GF-D8 (cell line): ENCODE measurements at places on chromosomes 5 and 9.
A peak's percentile ranks its signal among the peaks of the same experiment; 100 is the strongest.

- no peak for DNase-seq
These were observed 35.2 kb downstream of the CEP72 start for GRCh38 chr5:647311-647710.

DNA sequence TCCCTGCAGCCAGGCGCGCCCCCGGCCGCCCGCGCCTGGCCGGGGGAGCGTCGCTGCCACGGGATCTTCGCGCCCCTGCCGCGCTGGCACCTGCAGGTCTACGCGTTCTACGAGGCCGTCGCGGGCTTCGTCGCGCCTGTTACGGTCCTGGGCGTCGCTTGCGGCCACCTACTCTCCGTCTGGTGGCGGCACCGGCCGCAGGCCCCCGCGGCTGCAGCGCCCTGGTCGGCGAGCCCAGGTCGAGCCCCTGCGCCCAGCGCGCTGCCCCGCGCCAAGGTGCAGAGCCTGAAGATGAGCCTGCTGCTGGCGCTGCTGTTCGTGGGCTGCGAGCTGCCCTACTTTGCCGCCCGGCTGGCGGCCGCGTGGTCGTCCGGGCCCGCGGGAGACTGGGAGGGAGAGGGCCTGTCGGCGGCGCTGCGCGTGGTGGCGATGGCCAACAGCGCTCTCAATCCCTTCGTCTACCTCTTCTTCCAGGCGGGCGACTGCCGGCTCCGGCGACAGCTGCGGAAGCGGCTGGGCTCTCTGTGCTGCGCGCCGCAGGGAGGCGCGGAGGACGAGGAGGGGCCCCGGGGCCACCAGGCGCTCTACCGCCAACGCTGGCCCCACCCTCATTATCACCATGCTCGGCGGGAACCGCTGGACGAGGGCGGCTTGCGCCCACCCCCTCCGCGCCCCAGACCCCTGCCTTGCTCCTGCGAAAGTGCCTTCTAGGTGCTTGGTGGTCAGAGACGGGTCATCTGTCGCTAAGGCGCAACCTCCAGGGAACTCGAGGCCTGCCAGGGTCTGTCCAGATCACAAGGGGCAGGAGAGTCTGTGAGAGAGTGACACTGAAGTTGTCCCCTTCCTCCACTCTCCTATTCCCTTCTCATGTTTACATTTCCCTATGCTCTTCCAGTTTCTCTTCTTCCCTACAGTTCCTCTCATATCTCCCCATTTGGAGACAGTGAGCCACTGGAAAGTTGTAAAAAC is 1.3 kb downstream of the GPR150 start:
- DNase-seq: peak; percentile 16

- no peak for DNase-seq
These were observed 36.7 kb upstream of the SLC2A8 start for GRCh38 chr9:127360250-127360649.

- DNase-seq: no peak
These were observed 3.1 kb downstream of the RANBP3L start for GRCh38 chr5:36298552-36298951.

- DNase-seq: no peak
These were observed 219.9 kb upstream of the NFIL3 start for GRCh38 chr9:91643481-91644077.

- DNase-seq: no peak
These were observed 90.3 kb upstream of the OTULINL start for GRCh38 chr5:14491015-14491915.

- no peak for DNase-seq
These were observed 57.2 kb downstream of the OLFM1 start for GRCh38 chr9:135144581-135145170.

DNA sequence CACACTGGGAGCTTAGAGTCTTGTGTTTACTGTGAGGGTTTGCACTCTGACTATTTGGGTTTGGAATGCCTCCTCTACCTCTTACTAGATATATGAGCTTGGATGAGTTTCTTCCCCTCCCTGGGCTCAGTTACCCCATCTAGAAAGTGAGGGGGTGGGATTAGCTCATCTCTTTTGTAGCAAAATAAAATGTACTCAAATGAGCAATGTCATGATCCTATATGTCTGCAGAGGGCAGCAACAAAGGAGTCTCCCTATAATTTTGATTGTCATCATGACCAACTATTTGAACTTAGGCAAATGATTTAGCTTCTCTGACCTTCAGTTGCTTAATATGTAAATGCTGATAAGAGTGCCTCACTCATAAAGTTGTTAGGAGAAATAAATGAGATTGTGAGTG is 109.0 kb downstream of the DPYSL3 start:
- no peak for DNase-seq

DNA sequence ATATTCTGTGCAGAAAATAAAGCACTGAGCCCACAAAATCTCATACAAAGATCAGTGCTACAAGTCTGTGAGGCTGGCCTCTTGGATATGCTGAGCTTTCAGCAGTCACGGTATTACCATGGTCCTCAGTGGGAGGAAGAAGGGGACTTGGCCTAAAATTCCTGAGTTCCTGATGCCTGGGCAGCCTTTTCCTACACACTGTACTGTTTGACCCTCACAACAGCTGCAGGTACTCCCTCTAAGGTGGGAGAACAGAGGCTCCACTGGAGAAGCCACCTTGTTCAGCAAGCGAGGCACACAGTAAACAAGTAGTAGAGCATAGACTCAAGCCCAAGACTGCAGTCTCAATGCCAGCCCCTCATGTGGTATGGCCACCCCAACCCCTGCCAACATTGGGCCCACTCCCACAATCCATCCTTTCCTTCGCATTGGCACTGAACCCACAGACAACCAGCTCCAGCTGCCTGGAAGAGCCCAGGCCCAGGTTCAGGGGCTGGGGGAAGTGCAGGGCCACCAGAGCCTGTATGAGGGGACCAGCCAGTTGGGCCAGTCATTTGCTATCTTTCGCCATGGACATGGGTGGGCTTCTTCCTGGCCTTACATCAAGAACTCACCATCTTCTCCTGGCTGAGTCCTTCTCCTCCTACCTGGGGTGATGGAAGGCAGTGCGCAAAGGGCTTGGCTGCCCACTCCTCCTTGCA is 14.3 kb downstream of the ACSL6 start:
- DNase-seq: no peak

DNA sequence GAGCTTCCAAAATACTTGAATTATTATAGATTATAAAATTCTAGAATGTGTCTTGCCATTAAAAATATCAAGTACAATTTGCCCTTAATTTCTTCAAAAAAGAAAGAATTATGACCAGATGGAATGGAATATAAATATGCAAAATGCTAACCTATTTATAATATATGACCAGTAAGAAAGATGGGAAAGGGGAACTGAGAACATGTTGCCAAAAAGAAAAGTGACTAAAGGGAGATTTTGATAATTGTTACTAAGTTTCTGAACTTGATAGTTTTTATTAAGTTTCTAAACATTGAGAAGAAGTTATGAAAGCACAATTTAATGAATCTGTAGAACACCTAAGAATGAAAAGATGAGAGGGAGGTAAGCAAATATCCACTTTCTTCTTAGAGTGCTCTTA is 188.4 kb upstream of the NR4A3 start:
- DNase-seq: no peak

DNA sequence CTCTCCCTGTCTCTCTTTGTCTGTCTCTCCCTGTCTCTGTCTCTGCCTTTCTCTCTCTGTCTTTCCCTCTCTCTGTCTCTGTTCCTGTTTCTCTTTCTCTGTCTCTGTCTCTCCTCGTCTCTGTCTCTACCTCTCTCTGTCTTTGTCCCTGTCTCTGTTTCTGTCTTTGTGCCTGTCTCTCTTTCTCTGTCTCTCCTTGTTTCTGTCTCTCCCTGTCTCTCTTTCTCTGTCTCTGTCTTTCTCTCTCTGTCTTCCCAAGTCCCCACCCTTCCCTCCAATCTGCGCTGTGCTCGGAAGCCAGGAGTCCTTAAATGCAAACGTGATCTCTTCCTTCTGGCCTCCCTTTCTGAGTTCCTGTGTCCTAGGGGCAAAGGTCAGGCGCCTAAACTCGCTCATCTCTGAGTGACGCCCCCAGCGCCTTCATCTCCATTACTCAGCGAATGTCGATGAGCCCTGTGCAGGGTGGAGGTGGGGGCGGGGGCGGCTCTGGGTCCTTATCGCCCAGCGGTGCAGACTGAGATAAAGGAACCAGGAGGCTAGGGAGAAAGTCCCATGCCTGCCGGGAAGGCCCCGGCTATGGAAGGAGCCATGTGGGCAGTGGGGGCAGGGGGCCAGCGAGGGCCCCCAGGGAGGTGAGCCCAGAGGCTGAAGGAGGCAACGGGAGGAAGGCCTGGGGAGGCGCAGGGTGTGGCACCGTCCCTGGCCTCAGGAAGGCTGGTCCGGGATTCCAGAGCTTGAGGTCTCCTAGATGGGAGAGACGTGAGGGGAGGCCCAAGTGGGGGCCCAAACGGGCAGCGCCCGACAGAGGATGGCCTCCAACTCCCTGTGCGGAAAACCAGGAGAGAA is 1.5 kb upstream of the SLC6A19 start:
- DNase-seq: no peak

GRCh38 chr5:3301306-3301705 is 294.3 kb upstream of the IRX1 start:
- no peak for DNase-seq

DNA sequence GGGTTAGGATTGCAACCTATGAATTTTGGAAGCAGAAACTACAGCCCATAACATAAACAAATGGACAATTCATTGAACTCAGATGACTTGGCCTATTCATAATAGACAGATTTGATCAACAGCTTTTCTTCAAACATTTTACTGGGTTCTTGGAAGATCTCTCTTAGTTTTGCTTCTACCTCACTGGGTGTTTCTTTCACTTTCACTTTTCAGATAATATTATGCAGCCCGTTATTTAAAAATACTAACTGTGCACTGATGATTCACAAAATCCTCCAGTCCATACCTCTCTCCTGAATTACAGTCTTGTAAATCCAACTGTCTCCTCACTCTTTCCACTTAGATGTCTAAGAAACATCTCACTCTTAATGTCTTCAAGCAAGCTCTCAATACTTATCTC is 183.5 kb upstream of the IRX1 start:
- DNase-seq: no peak

GRCh38 chr9:128143525-128144238 is 5.6 kb upstream of the LCN2 start:
- no peak for DNase-seq

- DNase-seq: no peak
These were observed 16.2 kb downstream of the REXO4 start for GRCh38 chr9:133401588-133401987.

- no peak for DNase-seq
These were observed 365.1 kb upstream of the RIOK2 start for GRCh38 chr5:97547999-97548738.

GRCh38 chr9:104992659-104993058 is 64.7 kb upstream of the ABCA1 start:
- DNase-seq: no peak

DNA sequence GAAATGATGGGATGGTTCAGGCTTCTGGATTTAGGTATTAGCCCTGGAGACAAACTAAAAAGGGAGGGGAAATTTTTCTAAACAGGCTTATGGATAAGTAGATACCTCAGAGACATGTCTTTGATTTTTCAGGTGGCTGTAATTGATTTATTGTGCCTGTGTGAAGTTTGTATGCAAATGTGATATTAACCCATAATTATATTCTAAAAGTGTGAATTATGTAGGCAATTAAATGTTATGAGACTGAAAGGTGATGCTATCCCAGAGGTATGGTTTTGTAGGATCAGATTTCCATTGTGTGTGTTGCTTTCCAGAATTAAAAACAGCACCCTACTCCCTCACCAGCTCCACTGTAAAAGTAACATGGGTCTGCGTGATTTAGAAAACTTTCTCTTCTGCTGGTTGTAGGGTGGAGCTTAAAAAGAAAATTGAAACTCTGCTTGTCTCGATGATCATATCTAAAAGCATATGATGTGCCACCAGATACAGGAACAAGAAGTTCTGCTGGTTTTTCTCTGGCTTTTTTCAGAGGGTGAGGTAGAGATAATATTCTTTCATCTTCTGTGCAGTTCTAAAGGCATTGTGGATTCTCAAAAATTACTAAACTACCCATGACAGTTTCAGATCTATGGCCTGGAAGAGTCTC is 71.8 kb upstream of the TAF11L2 start:
- DNase-seq: no peak

DNA sequence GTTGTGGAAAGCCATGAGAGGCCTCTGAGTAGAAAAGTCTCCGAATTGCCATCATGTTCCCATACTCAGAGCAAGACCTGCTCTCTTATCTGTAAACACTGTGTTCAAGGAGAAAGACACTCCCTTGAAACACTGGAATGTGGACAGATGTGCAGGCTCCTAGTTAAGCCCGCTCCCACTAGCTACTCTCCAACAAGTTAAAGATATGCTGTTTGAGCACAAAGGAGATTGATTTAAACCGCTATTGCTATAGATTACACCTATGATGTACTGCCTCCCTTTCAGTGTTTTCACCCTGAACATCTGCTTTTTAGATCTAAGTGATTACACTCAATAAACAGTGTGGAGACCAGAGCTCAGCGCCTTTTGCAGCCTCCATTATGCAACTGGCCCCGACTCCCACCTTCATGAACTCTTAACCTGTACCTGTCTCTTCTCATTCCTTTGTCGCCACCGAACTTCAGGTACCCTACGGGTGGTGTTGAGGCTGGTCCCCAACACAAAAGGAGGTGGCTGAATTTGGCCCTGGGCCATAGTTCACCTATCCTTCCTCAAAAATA is 47.5 kb downstream of the TMEM245 start:
- DNase-seq: no peak

- no peak for DNase-seq
These were observed 1.1 kb downstream of the MAML1 start for GRCh38 chr5:179733772-179734126.

DNA sequence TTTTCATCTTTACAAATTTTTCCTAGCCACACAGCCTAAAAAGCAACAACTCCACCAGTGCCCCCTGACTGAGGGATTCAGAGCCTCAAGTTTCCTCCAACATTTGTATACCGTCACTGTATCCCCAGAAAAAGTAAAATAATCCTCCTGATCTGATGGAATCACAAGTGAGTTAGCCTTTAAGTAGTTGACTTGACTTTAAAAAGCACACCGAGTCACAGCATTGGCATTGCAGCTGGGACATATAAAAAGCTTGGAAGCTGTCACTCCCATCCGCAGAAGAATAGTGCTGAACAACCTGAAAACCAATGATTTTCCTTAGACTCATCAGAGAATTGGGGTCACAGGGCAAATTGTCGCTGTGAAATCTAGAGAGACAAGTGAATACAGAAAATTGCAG is 41.6 kb upstream of the FBN2 start:
- DNase-seq: no peak

DNA sequence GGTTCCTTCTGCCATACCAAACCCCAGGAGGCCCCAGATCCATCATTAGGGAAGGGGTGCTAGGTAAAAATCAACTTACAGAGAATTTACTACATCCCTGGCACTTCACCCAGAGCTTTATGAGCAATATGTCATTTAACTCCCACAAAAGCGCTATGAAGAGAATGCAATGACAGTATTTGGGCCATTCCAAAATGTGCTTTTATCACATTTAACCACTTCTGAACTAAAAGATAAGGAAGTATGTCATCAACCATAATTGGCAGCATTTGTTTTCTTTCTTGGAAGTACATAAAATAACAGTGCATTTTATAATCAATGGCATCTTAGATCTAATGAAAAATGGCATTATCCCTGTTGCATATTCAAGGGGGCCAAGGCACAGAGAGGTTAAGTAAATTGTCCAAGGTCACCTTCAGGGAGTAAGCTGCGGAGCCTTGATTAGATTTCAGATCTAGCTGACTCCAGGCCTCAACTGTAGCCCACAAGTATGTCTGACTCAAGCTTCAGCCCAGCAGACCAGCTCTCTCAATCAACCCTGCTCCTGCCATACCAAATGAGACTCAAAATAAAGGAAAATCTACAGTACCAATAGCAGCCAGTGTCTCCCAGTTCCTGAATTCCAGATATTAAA is 16.5 kb downstream of the SH3TC2 start:
- no peak for DNase-seq
